Caco-2 (cell line): ENCODE measurements at places on chromosomes 5 and 9.

GRCh38 chr5:91212714-91213092, 170.4 kb downstream of the ARRDC3 start:
- peaks cover 32% of the 10 kb centered on the region for H3K4me1 ChIP-seq
- no peaks in the 10 kb centered on the region for H3K36me3 ChIP-seq
- H3K27me3 ChIP-seq, result no peaks in the 10 kb centered on the region
- DNase-seq, result peak; percentile 59

- no peaks in the 10 kb centered on the region for H3K36me3 ChIP-seq
- peak overlapping the region; percentile 86 for H3K4me3 ChIP-seq
- peak overlapping the region; percentile 98 for H3K27ac ChIP-seq
- 0 out of 2 replicates have a peak, but pooled peaks cover 6% of the 10 kb centered on the region for H3K4me1 ChIP-seq
Measured at GRCh38 chr5:109688630-109688969, 1.1 kb upstream of the MAN2A1 start.

- H3K36me3 ChIP-seq, result no peaks in the 10 kb centered on the region
- no peak overlapping the region for H3K27ac ChIP-seq
- H3K4me3 ChIP-seq, result no peak overlapping the region
- DNase-seq, result no peak
- no peaks in the 10 kb centered on the region for H3K27me3 ChIP-seq
Measured at GRCh38 chr5:120767178-120767820, 303.2 kb downstream of the PRR16 start.

GRCh38 chr5:96883871-96884270, 7.6 kb downstream of the ERAP2 start:
- H3K27ac ChIP-seq, result no peak overlapping the region
- H3K27me3 ChIP-seq, result no peaks in the 10 kb centered on the region
- no peak for DNase-seq
- no peaks in the 10 kb centered on the region for H3K36me3 ChIP-seq
- H3K4me3 ChIP-seq, result no peak overlapping the region

GRCh38 chr5:76723906-76724305, 8.0 kb downstream of the F2R start:
- no peaks in the 10 kb centered on the region for H3K27me3 ChIP-seq
- no peak for DNase-seq
- H3K36me3 ChIP-seq, result no peaks in the 10 kb centered on the region
- H3K4me3 ChIP-seq, result no peak overlapping the region
- no peaks in the 10 kb centered on the region for H3K4me1 ChIP-seq
